ENCODE measurements at places on chromosomes 16 and 17.
A peak's percentile ranks its signal among the peaks of the same experiment; 100 is the strongest.

DNA sequence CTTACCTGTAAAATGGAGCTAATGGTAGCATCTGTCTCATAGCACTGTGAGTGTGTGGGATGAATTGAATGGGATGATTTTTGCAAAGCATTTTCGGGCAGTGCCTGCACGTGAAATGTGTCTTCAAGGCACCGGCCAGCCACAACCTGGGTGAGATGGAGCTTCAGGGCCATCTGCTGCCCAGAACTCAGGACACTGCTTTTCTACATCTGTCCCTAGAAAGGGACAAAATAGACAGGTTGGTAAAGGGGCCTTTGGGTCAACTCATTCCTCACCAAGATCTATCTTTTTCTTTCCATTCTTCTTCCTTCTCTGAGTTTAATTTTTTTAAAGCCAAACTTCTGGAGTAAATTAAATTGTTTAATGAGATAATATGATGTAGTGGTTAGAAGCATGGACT is 106.5 kb downstream of the UTP18 start:
- DNase-seq, result no peak

GRCh38 chr16:17348042-17348783 is 122.5 kb downstream of the XYLT1 start:
- no peak for DNase-seq

- DNase-seq, result no peak
These were observed 66.6 kb upstream of the ARL4D start for GRCh38 chr17:43332230-43332629.

DNA sequence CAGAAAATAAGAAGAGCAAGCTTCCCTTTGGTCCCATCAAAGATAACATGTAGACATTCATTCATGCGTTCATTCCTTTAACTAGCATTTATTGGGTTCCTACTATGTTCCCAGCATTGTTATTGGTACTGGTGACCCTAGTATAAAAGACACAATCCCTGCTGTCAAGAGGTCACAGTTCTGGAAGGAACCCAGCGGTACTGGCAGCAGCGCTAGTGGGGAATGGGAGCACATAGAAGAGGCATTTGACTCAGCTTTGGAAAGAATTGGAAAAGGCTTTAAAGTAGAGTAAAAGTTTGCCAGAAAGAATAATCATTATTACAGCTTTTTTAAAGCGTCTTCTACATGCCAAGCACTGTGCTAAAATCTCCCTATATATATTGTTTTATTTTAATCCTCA is 41.7 kb upstream of the NF1 start:
- no peak for DNase-seq

DNA sequence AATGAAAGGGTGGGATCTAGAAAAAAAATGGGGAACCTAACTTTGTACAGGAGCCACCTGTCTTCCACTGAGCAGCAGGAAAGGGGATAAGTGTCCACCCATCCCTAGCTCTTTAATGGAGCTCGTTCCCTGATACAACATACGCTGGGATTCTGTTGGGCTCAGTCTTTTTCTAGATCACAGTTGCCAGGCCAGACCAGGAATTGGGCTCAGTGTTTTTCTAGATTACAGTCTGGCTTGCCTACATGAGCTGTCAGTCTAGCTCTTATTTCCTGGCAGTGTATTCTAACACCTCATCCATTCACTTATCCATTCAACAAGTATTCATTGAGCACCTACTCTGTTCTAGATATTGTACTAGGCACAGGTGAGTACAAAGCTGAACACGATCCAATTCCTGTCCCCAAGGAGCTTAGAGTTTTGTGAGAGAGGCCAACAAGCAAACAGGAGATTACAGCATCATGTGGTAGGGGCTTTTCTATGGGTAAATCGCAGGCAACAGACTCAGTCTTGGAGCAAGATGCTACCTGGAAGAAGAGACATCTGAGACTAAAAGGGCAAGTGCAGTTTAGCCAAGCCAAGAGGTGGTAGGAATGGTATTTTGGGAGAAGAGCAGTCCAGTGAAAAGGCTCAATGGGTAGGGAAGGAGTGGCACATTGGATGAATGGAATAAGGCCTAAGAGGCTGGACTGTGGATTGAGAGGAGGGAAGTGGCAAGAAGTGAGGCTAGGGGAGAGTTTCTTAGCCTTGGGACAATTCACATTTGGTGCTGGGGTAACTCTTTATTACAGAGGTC is 138.0 kb upstream of the HS3ST2 start:
- DNase-seq, result no peak

- no peak for DNase-seq
These were observed 2.7 kb upstream of the CASKIN1 start for GRCh38 chr16:2199095-2199494.

GRCh38 chr17:78527345-78527744 is 49.9 kb downstream of the DNAH17 start:
- DNase-seq, result no peak

- DNase-seq, result no peak
These were observed 63.3 kb downstream of the CYB561 start for GRCh38 chr17:63382826-63383225.

DNA sequence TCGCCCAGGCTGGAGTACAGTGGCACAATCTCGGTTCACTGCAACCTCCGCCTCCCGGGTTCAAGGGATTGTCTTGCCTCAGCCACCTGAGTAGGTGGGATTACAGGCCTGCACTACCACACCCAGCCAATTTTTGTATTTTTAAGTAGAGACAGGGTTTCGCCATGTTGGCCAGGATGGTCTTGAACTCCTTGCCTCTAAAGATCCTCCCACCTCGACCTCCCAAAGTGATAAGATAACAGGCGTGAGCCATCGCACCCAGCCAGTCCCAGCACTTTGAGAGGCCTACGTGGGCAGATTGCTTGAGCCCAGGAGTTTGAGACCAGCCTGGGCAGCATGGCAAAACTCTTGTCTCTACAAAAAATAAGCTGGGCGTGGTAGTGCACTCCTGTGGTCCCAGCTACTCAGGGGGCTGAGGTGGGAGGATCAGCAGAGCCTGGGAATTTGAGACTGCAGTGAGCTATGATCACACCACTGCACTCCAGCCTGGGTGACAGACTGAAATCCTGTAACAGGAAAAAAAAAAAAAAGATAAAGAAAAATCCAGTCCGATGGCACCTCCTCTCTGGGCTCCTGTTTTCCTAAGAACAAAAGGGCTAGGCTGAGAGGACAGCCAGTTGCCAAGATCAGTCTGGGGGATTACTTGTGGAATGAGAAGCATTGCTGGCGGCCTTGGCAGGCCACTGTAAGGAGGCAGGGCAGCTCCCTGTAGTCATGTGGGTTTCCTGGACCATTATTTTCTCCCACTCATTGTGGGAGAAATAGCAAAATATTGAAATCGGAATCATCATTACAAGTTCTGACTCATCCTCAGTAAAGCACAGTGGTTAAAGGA is 3.0 kb upstream of the PIPOX start:
- peak; percentile 83 for DNase-seq

- peak; percentile 73 for DNase-seq
These were observed 55.9 kb downstream of the MYO18A start for GRCh38 chr17:29124135-29124924.

DNA sequence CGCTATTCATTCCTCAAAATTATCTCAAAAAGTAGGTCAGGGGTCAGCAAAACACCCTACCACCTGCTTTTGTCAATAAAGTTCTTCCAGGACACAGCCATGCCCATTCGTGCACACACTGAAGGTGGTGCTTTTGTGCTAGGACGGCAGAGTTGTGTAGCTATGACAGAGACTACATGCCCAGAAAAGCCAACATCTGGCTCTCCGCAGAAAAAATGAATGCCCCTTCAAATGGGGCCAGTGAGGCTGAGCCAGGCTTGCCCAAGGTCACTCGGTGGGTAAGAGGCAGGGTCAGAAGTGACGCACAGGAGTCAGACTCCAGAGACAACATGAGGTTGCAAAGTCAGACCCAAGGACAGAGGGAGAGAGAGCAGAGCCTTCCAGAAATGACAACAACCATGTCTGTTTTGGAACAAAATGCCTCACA is 200.1 kb downstream of the XYLT1 start:
- no peak for DNase-seq

- no peak for DNase-seq
These were observed 28.2 kb downstream of the ST3GAL2 start for GRCh38 chr16:70410734-70411133.

- DNase-seq, result no peak
These were observed 10.2 kb upstream of the NFATC3 start for GRCh38 chr16:68074850-68075555.

GRCh38 chr17:81551458-81552243 is 502 bp downstream of the FAAP100 start:
- DNase-seq, result no peak

- no peak for DNase-seq
These were observed 14.6 kb downstream of the ALOX12B start for GRCh38 chr17:8072729-8073461.

DNA sequence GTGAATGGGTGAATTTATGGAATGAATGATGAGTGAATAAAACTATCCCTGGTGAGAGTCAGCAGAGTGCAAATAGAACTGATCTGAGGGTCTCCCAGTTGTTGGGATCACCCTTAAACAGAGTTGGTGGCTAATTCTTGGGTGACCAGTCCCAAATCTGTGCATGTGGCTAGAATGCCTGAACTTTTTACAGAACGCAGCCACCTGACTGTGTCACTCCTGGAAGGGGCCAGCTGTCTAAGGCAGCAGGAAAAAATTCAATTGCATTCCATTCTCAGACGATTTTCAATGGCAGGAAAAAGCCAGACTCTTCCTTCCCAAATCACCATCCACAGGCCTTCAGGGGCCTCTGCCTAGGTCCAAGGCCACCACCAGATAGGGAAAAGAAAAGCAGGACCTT is 43.5 kb downstream of the BEAN1 start:
- no peak for DNase-seq

GRCh38 chr16:70759666-70760065 is 41.3 kb downstream of the VAC14 start:
- DNase-seq, result no peak

- peak; percentile 88 for DNase-seq
These were observed 23.2 kb downstream of the SLC7A6OS start for GRCh38 chr16:68287276-68288251.

- DNase-seq, result no peak
These were observed 914.9 kb downstream of the KCNJ2 start for GRCh38 chr17:71084219-71084618.

DNA sequence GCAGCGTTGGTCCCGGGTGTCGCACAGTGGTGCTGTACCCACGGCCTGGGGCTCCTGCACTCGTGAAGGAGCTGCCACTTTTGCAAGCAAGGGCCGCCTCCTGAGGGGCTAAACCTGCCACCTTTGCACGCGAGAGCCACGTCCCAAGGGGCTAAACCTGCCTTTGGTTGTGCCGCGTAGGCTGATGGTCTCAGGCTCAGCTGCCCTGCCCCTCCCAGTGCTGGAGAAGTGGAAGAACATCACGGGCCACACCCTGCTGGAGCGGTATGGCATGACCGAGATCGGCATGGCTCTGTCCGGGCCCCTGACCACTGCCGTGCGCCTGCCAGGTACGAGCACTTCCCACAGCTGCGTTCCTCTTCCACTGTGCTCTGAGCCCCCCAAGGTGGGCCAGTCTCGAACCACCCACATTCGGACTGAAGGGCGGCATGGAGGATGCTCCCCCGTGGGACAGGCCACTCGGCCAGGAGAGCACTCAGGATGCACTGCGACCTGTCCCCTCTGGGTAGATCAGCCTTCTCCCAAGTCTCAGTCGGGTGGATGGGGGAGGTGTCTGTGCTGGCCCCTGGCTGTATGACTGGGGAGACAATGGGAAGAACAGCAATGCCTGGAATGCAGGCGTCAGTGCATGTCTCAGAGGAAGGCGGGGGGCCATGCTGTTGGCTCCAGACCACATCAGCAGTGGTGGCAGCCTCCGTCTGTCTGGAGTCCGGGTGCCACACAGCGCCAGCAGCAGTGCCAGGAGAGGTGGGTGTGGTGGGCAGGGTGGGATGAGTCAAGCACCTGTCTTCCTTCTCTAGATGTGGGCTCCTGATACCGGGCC is 20.7 kb downstream of the ACSF3 start:
- DNase-seq, result no peak

DNA sequence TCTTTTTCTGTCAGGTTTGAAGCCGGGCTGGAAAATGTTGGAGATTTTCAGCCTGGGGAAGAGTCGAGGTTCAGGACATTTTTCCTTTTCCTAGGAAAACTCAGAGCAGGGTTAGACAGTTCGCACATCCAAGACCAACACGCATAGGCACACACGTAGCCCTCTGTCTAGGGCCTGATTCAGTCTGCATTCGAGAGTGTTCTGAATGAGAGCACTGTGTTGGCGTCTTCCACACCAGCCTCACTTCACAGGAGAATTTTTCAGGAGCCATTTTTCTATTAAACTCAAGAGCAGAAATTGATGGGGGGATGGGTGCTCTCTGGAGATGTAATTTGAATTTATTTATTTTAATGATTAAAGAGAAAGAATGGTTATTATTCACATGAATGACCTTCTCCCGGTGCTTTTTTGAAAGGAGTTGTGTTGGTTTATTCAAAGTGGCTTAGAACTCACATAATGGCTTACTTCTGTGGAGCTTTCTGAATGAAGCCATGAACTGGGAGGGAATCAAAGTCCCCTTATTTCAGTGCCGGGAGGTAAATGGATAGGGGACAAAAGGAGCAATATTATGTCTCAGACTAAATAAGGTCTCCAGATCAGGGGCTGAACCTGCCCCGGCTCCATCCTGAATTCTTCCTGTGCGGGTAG is 194.3 kb downstream of the CCDC182 start:
- no peak for DNase-seq

GRCh38 chr16:27717726-27718125 is 167.8 kb downstream of the KATNIP start:
- DNase-seq, result no peak

All from fibroblast of the conjunctiva (primary cell).